ENCODE measurements at places on chromosomes 1 and 21. TPM values are rescaled to one million over a fixed set of nuclear protein-coding genes. Genes with fewer than 3 reads are reported as not detected.

SRGAP2B gene
- total RNA-seq = 21.7 TPM

LCE1C gene
- total RNA-seq = not detected

TSPEAR gene
- total RNA-seq = not detected

LAPTM5 gene
- total RNA-seq = 3.4 TPM

CD5L gene
- total RNA-seq = not detected

SMCP gene
- total RNA-seq = not detected

PLXNA2 gene
- total RNA-seq = 2.0 TPM

RAB7B gene
- total RNA-seq = 0.69 TPM

NR1I3 gene
- total RNA-seq = not detected

RBM34 gene
- total RNA-seq = 82.7 TPM

HTR6 gene
- total RNA-seq = not detected

LCE2A gene
- total RNA-seq = not detected

CCDC17 gene
- total RNA-seq = 0.10 TPM

RBM8A gene
- total RNA-seq = 317 TPM

TAL1 gene
- total RNA-seq = not detected

MARK1 gene
- not detected for total RNA-seq

FCAMR gene
- total RNA-seq = not detected

ADORA1 gene
- total RNA-seq = 5.6 TPM

SPRR2A gene
- total RNA-seq = not detected

FYB2 gene
- not detected for total RNA-seq

REN gene
- 2.2 TPM for total RNA-seq

URB2 gene
- 6.4 TPM for total RNA-seq

FDPS gene
- total RNA-seq = 203 TPM

AMY1C gene
- total RNA-seq = not detected

WNT2B gene
- under 0.01 TPM for total RNA-seq

HSD11B1 gene
- 4.3 TPM for total RNA-seq

RNU1-3 gene
- total RNA-seq = not detected

ICOSLG gene
- total RNA-seq = not detected

PLA2G4A gene
- total RNA-seq = 10.2 TPM

AKR7A3 gene
- total RNA-seq = 0.37 TPM

MCOLN2 gene
- total RNA-seq = 9.6 TPM

KCNA3 gene
- total RNA-seq = not detected

MAP1LC3C gene
- total RNA-seq = not detected

Data from M059J (cell line).